ENCODE measurements at places on chromosomes 13 and 19.

GRCh38 chr13:46855166-46855565 is 41.7 kb downstream of the HTR2A start:
- DNase-seq, result no peak

DNA sequence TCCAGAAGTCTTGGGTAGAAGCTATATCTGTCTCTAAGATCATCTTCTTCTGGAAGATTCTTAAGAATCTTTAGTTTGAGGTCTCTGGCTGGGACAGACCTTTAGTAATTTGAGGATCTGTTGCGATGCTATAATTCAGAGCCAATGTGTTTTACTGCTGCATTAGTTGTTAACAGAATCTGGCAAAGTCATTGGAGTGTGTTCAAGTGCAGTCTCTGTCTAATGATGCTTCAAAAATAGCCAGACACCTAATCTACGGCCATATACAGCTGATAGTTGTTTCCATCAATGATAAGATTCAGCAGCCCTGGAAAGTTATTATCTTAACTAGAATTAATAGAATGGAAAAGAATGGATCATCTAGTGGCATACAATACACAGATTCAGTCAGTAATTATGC is 72.6 kb downstream of the CDK8 start:
- DNase-seq, result no peak

- DNase-seq, result no peak
These were observed 51.0 kb upstream of the CYP2A7 start for GRCh38 chr19:40933025-40933424.

GRCh38 chr19:54532528-54532927 is 29.9 kb downstream of the LAIR2 start:
- DNase-seq, result no peak

GRCh38 chr19:11453468-11454341 is 18.3 kb downstream of the PRKCSH start:
- DNase-seq, result no peak

DNA sequence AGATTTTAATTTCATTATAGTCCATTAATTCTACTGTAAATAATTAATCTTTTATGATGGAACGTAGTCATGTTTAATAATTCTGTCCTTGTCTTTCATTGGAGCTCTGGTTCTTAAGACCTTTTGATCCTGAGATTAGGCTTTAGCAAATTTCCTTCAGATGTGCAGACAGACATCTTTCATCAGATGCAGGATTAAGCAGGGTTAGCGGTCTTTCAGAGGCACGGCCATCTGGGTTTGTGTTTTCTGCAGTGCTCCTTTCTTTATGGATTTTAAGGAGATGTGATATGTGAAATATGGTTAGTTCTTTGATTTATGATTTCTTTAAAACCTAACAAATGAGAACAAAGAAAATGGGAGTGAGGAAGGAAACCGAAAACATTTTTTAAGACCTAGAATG is 643.9 kb upstream of the SGCG start:
- no peak for DNase-seq

DNA sequence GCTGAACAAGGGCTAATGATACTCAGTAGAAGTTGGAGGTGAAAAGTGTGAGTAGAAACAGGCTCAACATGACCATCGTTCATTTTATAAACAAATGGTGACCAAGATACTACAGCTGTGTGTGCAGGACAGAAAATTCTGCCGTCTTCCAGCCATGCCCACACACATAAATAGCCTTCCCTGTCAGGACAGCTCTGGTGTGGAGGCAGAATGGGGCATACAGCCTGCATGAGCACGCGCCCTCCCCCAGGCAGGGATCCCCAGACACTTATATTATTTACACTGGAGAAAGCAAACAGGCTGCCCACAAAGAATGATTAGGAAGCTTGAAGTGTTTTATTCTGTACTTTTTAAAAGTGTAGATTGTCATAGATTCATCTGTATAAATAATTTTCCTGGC is 20.4 kb downstream of the GJA3 start:
- DNase-seq, result no peak

GRCh38 chr19:30437869-30438268 is 65.7 kb downstream of the ZNF536 start:
- no peak for DNase-seq

DNA sequence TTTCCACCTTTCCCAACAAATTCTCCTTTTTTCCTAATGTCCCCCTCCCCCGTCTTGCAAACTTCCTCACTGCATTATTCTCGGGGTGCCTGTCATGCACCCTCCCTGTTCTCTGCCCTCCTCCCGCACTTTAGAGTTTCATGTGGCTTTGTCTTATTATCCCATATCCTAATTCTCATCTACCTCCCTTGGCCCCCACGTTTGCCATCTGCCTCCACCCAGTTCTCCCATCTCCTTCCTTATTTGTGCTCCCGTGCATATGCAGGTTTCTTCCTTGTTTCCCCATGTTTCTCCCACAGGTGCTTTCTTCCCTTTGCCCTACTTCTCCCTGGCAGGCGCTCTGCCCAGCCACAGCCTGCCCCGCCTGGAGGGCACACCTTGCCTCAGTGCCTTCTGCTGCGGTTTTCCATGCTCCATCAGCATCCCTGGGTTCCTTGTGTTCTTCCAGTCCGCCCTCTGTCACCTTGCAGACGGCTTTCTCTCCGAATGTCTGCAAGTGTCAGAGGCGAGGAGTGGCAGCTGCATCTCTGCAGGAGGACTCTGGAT is 1.5 kb downstream of the SPATA13 start:
- DNase-seq, result no peak

DNA sequence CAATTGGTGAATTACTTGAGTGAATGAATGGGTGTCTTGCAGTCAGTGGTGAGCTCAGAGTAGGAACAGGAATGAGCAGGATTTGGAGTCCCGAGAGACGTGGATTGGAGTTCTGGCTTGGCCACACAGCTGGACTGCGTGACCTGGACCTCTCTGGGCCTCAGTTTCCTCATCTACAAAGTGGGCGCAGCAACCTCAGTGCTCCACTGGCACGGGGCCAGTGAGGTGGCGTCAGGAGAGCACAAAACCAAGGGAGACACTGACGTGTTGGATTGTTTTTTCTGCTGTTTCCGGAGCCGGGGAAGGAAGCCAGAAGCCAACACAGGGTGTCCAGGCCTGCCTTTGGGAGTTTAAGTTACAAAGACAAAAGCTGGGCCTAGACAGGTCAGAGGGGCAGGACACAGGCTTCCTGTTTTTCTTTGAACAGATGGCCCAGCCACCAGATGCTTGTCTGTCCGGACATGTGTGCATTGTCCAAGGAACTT is 6.5 kb upstream of the DOCK6 start:
- peak; percentile 83 for DNase-seq

DNA sequence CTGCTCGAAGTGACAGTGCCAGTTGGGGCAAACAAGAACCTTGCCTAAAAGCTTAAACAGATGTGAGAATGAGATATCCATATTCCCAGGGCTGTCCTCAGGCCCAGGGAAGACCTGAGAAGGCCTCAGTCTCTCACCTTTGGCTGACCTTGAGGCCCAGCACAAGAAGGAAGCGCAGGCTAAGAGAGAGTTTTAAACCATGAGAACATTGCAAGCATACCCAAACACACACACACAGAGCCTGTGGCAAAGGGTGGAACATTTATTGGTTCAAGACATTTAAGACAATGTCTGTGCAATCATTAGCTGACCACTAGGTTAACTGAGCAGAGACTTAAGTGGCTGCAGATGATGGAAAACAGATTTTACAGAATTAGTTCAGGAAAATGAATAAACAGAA is 248.2 kb downstream of the NBEA start:
- no peak for DNase-seq

GRCh38 chr13:99812625-99813024 is 158.9 kb downstream of the ZIC5 start:
- DNase-seq, result no peak

DNA sequence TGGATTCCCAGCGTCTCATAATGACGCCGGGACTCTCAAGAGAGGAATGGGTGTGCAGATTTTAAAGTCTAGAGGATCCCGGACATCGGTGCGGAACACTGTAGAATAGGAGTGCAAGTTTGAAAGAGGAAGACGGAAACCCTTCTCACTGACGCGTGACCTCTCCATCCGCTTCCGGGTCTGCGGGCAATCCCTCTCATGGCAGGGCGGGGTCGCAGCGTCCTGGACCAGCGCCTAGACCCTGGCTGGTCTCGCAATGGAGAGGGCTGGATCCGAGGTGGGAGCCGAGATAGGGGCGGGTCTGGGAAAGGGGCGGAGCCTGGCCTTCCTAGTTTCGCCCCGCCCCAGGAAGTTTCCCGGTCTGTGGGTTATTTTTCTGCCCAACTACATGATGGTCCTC is 4.6 kb upstream of the ZNF845 start:
- DNase-seq, result no peak

GRCh38 chr19:38003438-38004185 is 96.6 kb downstream of the SIPA1L3 start:
- peak; percentile 78 for DNase-seq

- peak; percentile 99 for DNase-seq
These were observed at the start of gene HOOK2 for GRCh38 chr19:12774588-12775555. TSS of gene HOOK2 (minus strand) at chr19:12775552. CDS start at chr19:12775449, 103 bp downstream.

DNA sequence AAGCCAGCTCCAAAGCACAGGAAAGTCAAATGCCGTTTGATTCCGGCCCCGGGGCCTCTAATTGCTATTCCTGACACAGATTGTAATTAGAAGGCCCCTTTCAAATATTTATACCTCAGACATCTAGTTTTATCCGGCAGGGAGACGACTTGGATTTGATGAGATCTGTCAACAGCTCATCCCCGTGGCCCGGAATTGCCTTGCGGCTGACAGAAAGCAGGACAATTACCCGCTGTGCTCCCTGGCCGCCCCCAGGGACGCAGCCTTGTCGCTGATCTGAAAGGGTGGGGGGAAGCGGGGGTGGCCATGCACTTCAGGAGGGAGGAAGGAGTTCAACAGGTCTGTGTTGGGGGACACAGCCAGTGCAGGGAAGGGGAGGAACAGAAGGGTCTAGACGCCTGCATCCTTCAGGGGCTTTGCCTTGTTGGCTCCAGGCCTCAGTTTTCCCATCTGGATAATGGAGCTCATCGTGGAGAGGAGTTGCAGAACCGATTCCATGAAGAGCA is 1.8 kb upstream of the SHD start:
- peak; percentile 18 for DNase-seq

DNA sequence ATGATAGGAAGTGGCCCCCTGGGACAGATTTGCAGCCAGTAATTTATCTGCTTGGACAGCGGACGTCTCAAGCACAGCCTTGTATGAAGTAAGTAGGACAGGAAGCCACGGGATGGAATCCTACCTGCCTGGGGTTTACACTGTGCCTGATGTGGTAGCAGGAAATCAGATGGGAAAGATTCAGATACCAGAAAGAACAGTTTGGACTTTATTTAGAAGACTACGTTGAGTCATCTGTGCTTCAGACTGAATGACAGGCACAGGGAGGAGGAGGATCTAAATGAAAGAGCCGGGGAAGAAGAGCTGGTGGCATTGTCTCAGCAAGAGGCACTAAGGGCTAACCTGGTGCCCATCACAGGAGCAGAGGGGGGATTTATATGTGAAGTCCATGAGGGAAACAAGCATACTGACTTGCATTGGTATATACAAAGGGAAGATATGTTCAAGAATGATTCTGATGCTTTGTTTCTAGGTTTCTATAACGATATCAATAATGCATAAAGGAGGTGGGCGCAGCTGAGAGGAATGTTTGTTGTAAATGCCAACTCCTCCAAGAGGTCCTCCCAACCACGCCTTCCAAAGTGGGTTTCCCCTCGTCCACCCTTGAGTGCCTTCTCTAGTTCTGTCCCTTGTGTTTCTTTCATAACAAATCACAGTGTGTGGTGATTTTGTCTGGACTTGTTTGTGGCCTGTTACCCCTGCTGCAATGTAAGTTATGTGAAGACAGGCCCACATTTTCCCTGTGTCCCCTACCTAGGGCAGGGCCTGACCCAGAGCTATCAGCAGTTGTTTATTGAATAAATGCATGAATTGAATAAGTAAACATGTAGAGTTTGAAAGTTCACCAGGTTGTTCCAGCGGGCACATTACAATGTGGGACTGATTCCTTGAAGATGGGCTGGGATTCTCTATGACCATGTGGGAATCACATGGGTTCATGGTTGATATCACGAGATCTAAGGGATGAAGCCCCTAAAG is 328.4 kb downstream of the SLC7A1 start:
- DNase-seq, result no peak

- DNase-seq, result peak; percentile 7
These were observed 136.3 kb downstream of the DCT start for GRCh38 chr13:94343243-94343585.

DNA sequence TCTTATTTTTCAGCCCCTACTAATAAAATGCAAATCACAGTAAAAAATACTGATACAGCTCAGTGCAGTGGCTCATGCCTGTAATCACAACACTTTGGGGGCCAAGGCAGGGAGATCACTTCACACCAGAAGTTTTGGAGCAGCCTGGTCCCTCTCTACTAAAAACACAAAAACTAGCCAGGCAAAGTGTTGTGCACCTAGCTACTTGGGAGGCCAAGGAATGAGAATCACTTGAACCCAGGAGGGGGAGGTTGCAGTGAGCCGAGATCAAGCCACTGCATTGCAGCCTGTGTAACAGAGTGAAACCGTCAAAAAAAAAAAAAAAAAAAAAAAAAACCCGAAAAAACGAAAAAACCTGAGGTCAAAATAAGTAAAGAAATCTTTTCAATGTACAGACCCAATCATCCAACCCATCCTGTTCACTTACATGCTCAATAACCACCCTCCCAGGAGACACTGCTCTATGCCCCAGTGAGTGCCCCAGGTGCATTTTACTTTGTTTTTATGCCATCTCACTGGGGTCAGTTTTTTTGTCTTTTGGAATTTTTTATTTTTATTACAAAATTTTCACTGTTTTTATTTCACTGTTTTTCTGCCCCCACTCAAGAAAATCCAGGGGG is 107.0 kb downstream of the ZNF486 start:
- DNase-seq, result no peak

- peak; percentile 84 for DNase-seq
These were observed 508.6 kb upstream of the KLHL1 start for GRCh38 chr13:70616847-70617246.

DNA sequence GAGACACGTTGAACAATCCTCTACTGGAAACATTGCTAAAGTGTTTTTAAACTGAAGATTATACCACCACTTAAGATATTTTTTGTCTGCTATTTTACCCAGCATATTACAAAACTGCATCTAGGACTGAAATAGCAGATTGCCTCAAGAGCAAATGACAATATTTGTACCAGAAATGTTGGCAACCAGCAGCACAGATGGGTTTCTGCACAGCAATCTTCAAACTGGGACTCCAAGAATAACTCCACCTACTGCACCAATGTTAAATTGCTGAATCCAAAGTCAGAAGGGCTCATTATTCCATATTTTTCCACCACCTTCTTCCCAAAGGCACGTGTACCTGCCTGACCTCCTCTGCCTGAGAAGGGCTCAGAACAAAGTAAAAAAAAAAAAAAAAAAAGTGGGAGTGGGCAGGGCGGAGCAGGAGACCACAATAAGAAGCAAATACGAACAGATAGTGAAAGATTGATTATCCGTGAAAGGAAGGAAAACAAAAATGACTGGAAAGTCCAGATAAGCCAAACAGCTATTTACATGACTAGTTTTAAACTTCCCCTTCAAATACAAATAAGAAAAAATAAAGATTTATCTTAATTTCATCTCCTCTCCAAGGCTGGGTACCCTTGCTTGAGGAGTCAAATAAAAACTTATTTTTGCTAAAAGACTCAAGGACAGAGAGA is 79.4 kb downstream of the FOXO1 start:
- DNase-seq, result no peak

- no peak for DNase-seq
These were observed at the start of gene CAPS for GRCh38 chr19:5913739-5914357. TSS of gene CAPS (plus strand) at chr19:5914254. CDS start at chr19:5914407, 153 bp downstream.

- no peak for DNase-seq
These were observed 292.7 kb downstream of the SUCLA2 start for GRCh38 chr13:47708386-47708785.
